Glutamatergic neuron (in vitro differentiated cells): ENCODE measurements at places on chromosomes 12 and 14.

DNA sequence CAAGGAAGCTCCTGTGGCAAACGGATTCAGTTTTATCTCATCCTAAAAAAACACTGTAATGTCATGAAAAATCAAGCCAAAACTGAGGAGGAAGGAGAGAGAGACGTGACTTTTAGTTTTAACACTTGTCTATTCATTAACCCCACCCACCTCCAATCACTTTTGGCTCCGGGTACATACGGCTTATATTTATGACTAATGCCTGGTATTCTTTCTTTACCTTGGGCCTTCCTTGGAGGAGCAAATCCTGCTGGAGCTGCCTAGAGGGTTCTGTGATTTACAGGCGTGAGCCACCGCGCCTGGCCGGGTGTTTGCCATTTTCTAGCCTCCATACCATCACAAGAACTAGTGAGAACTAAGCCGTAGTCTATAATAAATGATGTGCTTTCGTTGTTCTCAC, 60.8 kb upstream of the RTRAF start:
- no peak for DNase-seq

DNA sequence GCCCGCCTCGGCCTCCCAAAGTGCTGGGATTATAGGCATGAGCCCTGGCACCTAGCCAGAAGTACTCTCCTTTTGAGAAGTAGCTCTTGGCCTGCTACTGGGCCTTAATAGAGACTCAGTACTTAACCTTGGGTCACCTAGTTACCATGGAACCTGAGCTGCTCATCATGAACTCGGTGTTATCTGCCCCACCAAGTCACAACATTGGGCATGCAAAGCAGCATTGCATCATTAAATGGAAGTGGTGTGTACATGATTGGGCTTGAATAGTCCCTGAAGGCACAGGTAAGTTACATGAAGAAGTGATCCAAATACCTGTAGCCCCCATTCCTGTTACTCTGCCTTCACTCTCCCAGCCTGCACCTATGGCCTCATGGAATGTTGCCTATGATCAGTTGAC, 18.0 kb upstream of the ATF7 start:
- no peak for DNase-seq

DNA sequence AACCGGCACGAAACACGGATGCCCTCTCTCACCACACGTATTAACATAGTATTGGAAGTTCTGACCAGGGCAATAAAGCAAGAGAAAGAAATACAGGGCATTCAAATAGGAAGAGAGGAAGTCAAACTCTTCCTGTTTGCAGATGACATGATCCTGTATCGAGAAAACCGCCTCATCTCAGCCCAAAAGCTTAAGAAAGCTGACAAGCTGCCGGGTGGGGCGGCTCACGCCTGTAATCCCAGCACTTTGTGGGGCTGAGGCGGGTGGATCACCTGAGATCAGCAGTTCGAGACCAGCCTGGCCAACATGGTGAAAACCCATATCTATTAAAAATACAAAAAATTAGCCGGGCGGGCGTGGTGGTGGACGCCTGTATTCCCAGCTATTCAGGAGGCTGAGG, 17.7 kb downstream of the OR6S1 start:
- no peak for DNase-seq

DNA sequence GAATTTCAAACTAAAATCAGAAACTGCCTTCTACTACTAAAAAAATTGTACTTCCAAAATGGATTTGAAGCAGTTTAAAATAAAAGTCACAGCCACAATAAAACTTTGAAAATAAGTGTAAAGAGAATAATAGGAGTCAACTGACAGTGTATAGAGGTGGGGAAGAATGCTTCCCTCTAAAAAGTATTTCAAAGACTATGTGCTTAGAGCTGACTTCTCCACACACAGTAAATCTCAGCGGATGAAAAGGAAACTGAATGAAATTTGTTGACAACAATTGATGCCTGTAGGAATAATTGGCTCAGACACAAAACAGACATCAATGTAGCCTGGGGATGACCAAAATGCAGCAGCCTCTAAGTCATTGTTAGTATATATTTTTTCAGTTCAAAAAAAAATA, 7.9 kb downstream of the IGF1 start:
- DNase-seq = no peak
